Ureter (tissue), 1 donor: ENCODE measurements at places on chromosomes 3 and 15.
A peak's percentile ranks its signal among the peaks of the same experiment; 100 is the strongest.

- DNase-seq, result no peak
Measured at GRCh38 chr15:93019971-93020370, 69.0 kb downstream of the RGMA start.

GRCh38 chr3:169389925-169390253 is 273.6 kb downstream of the MECOM start:
- no peak for DNase-seq

- no peak for DNase-seq
Measured at GRCh38 chr15:63366451-63366850, 15.2 kb downstream of the CA12 start.

DNA sequence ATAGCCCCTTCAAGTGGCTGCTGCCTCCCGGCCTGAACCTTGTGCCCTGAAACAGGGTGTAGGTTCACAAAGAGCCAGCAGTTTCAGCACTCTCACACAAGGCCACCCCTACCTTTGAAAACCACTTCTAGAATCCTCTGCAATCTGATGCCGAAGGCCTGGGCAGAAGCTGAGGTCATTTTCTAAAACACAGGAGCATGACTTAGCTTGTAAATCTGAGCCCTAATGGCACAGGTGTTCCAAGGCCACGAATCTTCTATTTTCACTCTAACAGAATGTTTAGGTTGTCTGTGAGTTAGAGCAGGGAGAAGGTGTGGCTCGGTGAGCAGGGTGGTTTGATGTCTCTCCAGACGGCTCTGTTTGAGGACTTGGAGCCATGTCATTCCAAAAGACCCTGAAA is 62.3 kb downstream of the SYNM start:
- DNase-seq, result no peak

GRCh38 chr15:90594301-90594738 is 64.6 kb downstream of the CRTC3 start:
- peak; percentile 92 for DNase-seq

DNA sequence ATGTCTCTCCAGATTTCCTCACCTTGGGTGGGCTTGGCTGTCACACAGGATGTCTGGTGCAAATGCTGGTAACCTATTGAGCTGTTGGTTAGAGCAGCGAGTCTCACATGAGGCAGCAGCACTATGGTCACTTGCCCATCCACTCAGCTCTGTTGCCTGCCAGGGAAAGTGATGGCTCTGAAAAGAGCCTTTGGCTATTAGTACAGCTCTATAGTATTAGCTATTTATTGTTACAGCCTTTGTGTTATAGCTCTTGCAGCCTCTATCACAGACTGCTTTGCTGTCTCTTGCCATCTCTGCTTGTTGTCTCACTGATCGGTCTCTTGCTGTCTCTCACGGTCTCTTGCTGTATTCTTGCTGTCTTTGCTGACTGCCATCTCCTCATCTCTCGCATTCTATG is 114.3 kb downstream of the MFSD1 start:
- no peak for DNase-seq

DNA sequence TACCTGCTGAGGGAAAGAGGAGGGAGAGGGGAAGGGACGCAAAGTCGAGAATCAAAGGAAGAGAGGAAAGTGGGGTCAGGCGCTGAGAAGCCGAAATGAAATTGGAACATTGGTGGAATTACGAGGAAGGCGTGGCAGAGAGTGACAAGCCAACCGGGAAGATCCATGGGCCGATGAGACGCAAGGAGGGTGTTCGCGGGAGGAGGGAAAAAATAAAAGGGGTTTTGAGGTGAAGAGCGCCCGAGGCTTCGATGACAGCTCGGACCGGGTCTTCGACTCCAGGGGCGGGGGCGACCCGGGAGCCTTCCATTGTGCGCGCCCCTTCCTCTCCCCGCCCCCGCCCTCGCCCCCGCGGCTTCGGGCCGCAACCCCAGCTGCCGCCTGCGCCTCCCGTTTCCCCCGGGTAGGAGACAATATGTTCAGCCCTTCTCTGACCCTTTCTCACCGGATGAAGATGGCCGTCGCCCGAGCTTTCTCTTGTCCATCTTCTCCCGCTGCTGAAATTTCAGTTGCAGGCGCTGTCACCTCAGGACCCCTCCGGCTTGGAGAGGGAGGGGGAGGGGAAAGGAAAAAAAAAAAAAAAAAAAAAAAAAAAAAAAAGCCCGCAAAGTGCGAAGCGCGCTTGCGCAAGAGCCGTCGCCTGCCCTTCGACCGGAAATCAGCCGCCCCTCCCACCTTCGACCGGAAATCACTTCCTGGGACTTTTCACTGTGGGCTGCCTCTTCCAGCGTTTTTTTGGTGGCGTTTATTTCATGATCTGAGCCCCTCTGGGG is at the start of gene SENP7:
Gene SENP7, minus strand, starts transcription at position 567 of the 773 bp plus-strand sequence. Its CDS starts 82 bp downstream, at position 485.
- DNase-seq, result peak; percentile 82

DNA sequence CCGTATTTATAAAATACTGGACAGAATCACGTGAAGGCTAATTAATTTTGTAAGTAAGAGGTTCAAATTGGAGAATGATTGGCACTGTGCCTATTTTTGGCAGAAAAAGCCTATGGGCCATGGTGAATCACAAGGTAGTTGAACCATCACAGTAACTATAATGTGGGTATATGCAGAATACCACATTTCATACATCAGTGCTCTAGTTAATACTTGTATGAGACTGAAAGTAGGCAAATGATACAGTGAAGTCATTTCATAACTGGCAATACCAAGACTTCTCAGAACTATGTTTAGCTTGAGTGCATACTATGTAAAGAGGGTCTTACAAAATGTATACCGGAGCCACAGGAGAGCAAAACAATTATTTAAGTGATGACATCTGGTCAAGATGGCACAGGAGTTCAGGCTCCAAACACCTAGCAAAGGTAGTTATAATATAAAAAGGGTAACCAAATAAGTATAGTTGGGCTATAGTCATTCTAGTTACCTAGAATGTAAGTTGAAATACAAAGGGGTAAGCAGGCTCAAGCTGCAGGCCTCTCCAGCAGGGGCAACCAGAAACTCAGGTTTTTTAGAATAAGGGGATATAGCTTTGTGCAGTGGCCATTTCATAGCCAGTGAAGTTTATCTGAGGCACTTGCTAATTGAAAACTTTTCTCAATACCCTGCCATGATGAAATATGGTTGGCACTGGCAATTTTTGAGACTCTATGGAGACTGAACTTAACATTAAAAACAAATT is 19.1 kb downstream of the GPR160 start:
- DNase-seq, result no peak

DNA sequence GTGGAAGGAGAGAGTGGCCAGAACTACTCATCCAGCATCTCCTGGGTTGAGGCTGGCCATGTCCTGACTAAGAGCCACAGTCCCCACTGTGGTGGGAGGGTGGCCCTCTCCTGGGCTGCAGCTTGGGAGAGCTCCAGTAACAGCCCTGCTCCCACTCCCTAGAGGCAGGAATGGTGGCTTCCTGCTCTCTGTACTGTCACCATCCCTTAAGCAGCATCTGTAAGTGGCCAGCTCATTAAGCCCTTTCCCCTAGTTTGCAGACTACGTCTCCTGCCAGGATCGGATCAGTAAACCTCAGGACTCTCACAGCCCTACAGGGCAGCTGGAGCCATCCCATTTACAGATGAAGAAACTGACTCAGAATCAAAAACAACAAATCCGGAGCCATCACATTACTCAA is 30.5 kb downstream of the DNAJB8 start:
- DNase-seq, result no peak

DNA sequence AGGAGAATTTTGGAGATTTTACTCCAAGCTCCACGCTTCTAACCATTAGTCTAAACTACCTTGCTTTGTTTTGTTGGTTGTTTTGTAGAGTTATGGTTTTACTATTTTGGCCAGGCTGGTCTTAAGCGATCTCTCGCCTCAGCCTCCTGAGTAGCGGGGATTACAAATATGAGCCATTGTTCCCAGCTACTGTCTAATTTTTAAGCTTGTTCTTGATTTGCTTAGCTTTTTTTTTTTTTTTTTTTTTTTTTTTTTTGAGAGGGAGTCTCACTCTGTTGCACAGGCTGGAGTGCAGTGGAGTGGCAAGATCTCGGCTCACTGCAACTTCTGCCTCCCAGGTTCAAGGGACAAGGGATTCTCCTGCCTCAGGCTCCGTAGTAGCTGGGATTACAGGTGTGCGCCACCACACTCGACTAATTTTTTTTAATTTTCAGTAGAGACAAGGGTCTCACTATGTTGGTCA is 28.5 kb downstream of the EFCAB12 start:
- no peak for DNase-seq

GRCh38 chr15:64185146-64185911 is 22.5 kb upstream of the PPIB start:
- DNase-seq, result peak; percentile 5

GRCh38 chr3:181999314-181999713 is 287.6 kb downstream of the SOX2 start:
- no peak for DNase-seq

DNA sequence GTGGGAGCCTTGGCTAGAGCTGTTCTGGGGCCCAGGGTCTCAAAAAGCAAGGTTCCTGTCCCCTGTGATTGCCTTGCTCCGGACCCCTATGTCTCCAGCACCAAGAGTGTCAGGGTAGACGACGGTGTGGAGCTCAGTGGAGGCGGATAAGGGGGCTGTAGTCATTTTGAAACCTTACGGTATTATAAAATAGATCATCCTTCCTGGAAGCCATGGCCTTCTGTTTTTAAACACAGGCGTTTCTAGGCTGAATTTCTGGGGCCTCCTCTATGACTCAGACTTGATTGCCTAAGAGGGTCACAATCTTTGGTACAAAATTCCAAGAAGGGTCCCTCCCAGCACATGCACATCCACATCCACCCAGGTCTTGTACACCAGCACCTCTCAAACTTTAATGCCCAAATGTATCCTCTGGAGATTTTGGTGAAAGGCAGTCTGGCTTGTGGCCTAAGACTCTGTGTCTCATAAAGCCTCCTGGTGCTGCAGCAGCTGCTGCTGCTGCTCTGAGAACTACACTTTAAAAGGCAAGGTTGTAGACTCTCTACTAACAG is 70.5 kb upstream of the XCR1 start:
- no peak for DNase-seq

DNA sequence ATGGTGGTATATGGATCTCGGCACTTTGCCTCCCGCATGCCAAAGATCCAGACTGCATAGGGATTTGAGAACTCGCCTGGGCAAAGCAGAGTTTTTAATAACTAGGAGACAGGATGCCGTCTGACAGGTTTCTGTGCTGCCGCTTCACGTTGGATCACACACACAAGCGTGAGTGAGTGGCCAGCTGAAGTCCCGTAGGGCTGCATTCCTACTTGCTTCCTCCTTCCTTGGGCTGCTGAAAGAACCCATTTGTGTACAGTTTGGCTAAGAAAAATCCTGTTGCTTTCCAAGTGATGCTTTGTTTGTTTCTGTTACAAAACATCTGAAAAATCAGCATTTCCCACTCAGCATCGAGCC is 604.3 kb upstream of the CFAP20DC start:
- DNase-seq, result peak; percentile 81

DNA sequence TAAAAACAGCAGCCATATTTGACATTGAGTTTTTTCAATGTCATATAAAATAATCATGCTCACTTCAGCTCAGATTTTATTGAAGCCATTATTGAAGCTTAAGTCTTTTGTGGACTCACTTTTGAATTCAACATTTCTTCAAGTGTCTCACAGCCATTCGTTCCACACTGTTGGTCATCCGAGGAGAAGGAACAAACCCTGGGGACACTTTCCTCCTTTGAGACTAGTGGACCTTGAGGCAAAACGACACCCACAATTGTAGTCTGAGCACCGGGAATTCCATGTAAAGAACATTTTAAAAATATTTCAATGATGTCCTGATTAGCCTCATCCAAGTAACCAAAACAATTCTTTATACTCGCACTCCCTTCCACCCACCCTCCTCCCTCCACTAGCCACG is 174.7 kb downstream of the CD47 start:
- DNase-seq, result no peak

DNA sequence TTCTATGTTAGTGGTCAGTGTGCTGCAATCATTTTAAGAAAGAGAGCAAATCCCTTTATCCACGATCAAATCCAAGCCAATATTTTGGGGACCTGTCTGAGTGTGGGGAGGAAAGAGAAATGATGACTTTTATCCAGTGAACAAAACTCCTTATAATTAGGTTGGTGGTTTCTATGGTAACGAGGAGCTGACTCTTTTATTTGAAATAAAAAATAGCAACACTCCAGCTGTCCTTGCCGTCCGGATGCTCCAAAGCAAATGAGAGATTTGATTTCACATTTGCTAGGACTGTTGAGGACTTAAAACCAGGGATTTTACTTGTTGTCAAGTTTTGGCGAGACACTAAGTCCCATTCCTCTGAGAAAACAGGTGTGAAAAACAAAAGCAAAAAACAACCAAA is 154.0 kb upstream of the PRICKLE2 start:
- no peak for DNase-seq

GRCh38 chr3:151293127-151293526 is 14.8 kb upstream of the P2RY14 start:
- DNase-seq, result no peak

- no peak for DNase-seq
Measured at GRCh38 chr3:127637546-127637945, 8.6 kb downstream of the PODXL2 start.

DNA sequence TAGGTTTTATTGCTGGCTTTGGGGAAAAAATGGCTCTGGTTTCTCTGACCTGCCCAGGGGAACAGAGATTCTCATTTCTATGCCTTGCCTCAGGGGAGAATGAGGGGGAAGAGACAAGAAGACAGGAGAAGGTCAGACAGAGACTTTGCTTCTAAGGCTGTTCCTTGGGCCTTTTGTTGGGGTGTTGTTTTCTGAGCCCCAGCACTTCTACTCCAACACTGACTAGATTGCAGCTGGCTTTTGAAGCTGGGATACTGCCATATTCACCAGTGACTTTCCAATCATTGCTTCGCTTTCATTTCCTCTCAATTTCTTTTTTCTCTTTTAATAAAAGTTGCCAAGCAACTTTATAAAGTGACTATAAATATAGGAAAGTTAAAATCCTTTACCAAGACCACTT is 143.2 kb upstream of the ARHGEF26 start:
- no peak for DNase-seq

GRCh38 chr3:129211345-129211744 is 27.6 kb upstream of the CNBP start:
- DNase-seq, result no peak

DNA sequence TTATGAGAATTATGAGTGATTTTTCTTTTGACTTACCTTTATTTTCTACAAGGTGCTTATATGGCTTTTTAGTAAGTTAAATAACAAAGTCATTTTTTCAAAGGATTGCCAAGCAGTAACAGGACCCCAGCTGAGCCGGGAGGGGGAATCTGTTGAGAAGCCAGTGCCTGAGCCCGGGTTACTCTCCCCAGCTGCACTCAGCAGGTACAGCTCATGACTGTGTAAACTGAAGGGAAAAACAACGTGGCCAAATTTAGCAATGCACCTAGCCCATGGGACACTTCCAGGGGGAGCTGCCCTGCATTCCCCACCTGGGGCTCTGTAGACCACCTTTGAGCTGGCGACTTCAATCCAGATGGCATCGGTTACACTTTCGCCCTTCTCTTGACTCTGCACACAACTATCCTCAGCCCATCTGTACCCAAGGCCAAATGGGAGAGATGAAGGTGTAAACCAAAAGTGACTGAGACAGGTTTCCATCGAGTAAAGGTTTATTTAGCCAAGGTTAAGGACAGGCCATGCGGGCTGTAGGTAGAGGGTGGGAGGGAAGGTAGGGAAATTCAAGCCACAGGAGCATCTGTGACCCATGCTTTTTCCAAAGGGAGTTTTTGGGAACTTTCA is 18.2 kb upstream of the HCN4 start:
- DNase-seq, result no peak

GRCh38 chr3:135860761-135861160 is 104.8 kb upstream of the PPP2R3A start:
- DNase-seq, result no peak
